ENCODE measurements at places on chromosomes 11 and 22.

- no peak for DNase-seq
These were observed 25.5 kb downstream of the FCHSD2 start for GRCh38 chr11:73116636-73117035.

- no peak for DNase-seq
These were observed 6.6 kb upstream of the SELENOO start for GRCh38 chr22:50194037-50194805.

DNA sequence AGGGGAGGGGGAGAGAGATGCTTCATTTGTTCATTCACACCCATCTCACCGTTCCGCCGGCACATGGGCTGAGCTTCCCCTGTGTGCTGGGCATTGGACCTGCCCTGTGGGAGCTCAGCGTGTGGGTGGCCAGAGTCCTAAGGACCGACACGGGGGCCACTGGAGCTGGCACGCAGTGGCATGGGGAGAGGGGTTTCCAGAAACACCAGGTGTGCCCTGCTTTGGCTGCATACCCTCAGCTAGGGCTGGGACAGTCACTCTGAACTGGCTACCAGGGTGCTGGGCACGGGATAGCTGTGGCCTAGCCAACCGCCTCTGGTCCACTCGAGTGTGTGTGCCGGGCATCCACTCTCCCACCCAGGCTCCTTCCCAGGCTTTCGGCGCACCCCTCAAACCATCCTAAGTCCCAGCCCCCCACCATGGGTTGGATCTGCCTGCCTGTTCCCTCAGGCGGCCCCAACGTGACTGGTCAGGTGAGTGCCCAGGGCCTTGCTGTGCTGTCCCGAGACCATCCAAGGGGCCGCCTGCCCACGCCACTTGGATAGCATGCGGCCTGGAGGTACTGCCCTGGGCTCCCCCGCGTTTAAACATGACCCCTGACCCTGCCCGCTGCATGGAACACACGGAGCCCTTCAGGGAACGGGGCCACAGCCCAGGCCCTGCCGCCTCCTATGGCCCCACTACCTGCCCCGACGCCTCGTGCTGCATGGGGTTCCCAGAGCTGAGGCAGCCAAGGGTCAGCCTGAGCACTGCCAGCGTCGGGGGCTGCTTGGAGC is 51.6 kb upstream of the LINC01488 start:
- DNase-seq: peak; percentile 49

DNA sequence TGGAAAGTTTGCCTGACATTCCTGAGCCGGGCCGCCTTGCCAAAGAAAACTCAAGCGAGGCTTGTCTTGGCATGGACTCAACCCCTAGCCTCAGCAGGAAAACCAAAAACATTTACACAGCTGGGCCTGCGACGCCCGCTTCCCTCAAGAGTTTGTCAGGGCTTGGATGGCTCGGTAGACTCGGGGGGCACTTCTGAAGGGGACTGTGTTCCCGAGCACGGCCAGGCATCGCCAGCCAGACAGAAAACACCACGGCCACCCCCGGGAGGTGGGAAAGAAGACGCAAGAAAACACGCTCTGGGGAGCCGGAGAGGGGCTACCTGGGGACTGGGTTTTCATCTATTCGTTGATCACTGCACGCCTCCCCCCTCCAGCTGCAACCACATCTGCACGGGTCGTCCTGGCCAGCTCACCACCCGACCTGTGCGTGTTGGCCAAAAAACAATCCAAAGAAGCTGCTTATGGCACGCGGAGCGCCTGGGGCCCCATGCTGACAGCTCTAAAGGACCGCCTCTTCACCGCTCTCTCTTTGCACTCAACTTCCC is 380.7 kb downstream of the MN1 start:
- peak; percentile 84 for DNase-seq

DNA sequence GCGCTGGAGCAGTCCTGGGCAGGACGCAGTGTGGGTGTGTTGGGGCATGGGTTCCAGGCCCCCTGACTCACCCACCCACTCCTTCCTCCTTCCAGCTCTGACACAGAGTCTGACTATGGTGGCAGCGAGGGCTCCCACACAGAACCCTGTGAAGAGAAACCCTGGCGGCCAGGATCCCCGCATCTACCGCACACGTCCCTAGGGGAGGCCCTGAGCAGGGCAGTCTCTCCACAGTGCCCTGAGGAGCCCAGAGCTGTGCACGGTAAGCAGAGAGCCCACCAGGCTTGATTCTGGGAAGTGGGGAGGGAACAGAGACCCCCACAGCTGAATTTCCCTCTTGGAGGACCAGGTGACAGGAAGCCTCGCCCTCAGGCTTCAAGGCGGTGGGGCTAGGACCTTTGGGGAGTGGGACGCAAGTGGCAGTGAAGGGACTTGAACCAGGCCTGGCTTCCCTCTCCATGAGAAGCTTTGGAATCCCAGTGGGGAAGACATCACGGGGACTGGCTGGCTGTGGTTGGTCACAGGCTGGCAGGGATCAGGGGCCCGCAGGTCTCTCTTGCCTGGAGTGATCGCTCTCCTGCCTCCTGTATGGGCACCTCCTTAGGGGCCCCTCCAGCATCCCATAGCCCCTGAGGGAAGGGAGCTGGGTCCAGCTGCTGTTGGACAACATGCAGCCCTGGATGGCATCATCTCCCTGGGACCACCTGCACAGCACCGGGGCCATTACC is 96.4 kb upstream of the PARVA start:
- DNase-seq: peak; percentile 67

DNA sequence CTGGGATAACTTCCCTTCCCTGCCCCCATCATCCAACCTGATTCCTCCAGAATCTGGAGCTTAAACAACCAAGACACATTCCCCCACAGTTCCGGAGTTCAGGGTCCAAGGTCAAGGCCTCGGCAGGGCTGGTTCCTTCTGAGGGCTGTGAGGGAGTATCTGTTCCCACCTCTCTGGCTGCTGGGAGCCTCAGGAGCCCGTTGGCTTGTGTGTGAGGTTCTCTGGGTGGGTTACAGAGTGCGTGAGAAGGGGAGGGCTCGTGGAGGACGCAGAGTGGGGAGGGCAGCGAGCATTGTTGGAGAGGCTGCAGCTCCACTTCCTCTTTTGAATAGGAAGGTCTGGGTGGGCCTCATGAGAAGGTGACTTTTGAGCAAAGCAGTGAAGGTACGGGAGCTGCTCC is 8.5 kb downstream of the SERHL2 start:
- DNase-seq: no peak

- no peak for DNase-seq
These were observed 7.0 kb upstream of the SH3BP1 start for GRCh38 chr22:37632174-37633088.

DNA sequence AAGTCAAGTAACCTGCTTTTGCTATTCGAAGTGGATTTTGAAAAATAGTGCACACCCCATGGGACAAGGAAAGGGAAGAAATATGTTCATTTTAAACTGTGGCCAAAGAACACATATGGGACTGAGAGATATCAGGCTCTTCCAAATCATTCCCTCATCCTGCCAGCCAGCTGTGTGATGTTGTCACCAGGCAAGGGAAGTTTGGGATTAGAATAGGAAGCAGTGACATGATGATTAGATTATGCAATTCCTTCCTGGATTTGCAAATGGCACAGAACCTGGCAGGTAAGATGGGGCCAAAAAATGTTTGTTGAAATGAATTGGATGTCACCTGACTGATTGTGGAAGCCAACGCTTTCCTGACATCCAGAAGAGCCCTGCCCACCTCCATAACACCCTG is 4.9 kb upstream of the SCN3B start:
- DNase-seq: no peak

- no peak for DNase-seq
These were observed 1463.0 kb downstream of the FAM181B start for GRCh38 chr11:81270686-81271085.

DNA sequence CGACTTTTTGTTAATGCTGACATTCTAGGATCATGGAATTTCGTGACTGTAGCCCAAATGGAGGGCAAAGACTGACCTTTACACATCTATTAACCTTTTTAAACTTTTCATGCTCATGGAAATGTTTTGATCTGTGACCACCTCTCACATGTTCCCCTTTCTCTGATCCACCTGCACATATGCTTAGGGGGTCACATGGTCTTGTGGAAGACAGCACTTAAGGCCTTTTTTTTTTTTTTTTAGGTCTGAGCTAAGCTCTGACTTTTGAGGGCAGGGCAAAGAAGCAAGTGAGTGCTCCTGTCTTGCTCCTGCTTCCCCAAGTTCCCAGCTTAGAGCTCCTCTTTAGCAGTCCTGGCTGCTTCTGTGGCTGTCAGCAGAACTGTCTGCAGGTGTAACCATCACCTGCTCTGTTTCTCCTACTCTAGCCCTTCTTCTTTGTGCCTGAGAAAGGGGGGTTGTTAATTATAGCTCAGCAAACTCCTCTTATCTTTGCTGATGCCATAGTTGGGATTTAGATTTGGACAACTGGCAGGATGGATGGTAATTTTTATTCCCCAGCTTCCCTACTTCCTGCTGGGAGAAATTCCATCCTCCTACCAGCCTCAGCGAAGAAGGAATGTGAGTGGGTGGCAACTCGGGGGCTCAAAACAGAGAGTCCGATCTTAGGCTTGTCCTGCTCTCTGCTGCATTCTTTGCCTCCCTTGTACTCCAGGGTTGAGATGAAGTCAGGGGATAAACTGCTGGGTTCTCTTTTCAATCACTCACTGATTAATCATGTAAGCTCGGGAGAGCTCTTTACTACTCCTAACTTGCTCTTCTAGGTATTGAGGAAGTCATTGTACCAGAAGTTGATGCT is 64.4 kb downstream of the GRAMD1B start:
- DNase-seq: no peak

- DNase-seq: no peak
These were observed 44.4 kb downstream of the MOB2 start for GRCh38 chr11:1442163-1442562.

GRCh38 chr22:48368975-48369525 is 1458.6 kb downstream of the BRD1 start:
- no peak for DNase-seq

DNA sequence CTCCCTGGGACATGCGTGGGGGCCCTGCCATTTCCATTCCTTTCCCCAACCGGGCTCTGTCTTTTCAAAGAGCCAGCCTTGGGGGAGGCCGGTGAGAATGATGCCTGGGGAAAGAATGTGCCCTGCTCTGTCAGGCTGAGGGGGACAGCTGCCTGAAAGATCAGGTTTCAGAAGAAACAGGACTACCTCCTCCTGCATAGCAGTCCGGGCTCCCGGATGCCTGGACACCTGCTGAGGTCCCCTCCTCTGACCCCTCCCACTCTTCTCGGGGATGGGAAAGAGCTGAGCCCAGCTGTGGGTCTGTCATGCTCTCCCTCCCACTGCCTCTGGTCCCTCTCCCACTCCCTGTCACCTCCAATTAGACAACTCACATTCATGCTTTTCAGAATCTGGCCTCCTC is 41.8 kb upstream of the CDON start:
- DNase-seq: no peak
